ENCODE measurements at places on chromosomes 12 and 14. TPM values are rescaled to one million over a fixed set of nuclear protein-coding genes. Genes with fewer than 3 reads are reported as not detected.

Gene DLK1
- total RNA-seq: not detected

Gene WNT1
- not detected for total RNA-seq

Gene CTSG
- not detected for total RNA-seq

Gene NINJ2
- total RNA-seq: 3.1 TPM

Gene CRACR2A
- total RNA-seq: 5.1 TPM

Gene SLC6A15
- 17.6 TPM for total RNA-seq

Gene PPFIA2
- total RNA-seq: 2.2 TPM
